Effector CD8-positive, alpha-beta T cell (primary cell): ENCODE measurements at places on chromosomes 2 and 18.

DNA sequence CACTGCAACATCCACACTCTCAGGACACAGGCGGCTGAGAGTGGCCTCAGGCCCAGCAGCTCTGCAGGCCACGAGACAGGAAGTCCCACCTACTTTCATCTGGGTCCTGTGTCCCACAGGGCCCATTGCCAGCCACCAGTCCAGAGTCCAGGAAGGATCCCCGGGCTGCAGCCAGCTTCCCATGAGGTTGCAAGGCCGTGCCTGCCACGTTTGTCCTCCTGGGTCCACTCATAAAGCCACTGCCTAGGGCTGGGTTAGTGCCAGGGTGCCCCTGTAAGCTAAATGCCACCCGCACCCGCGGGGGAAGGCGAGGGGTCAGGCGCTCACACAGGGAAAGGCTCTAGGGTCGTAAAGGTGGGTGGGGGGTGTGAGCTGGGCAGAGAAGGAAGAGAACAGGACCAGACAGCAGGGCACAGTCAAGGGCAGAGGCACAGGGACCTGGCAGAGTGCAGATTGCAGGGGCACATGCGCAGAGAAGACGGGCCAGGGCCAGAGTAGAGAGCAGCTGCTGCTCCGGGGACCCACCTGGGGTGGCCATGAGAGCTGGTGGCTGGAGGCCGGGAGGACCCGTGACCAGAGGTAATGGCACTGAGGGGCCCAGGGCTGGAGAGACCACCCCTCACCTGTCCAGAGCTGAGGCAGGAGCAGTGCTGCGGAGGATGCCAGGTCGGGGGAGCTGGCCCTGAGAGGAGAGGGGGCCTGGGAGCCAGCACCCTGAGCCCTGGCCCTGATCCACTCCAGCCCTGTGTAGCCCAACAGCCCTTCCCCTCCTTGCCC is 8.0 kb downstream of the AGXT start:
- DNase-seq = no peak

DNA sequence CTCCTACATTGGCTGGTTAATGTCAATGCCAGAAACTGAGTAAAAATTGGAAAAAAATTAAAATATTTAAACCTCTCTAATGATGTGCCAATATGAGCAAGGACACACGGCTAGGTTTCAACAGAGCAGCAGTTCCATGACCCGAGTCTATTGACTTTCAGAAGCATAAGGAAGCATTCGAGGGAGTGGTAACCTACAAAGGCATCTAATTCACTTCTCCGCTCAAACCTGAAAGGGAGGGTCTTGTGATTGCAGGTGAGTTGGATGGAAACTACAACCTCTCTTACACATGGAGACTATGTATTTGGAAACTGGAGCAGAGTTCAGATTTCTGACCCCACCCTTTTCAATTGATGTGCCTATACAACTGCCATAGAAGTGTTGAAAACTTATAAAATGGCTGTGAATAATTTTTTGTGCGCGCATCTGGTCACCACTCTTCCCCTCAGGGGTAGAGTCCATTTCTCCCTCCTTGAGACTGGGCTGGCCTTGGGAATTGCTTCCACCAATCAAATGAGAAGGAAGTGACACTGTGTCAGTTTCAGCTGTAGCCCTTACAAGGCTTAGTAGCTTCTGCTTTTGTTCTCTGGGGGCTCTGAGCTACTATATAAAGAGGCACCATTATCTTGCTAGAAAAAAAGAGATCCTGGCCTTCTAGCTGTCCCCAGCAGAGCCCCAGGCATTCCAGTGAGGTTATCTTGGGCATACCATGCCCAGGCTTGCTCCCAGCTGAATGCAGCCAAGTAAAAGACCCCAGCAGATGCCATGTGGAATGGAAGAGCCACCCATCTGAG is 278.0 kb downstream of the EPHA4 start:
- no peak for DNase-seq

- no peak for DNase-seq
Measured at GRCh38 chr2:85704800-85705679, 10.9 kb downstream of the GNLY start.

- no peak for DNase-seq
Measured at GRCh38 chr2:18662689-18663088, 73.3 kb upstream of the NT5C1B start.

DNA sequence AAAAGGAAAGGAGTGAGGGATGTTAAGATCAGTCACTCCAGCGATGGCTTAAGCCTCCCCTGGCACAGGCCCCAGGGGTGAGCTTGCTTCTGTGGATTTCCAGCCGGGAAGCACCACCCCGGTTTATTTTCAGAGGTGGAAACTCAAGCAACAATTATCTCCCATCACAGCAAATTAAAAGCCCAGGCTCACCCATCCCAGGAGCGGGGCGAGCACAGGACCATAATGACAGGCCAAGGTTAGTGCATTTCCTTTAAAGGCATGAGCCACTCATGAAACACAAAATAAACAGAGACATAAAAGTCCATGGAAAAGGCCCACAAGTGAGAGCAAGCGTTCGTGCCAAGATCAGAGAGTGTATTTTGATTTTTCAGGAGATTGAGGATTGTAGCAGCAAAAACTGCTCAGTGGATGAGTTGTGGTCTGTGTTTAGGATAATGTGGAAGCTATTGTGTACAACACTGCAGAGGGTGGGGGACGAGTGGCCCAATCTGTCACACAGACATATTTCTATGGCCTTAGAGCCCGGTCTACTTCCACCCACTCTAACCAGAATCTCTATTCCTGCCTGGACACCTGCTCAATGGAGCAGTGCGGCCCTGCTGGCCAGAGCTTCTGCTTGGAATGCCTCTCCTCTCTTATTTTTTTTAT is 111.4 kb upstream of the CDC42EP3 start:
- no peak for DNase-seq

GRCh38 chr2:34979148-34979547 is 1376.4 kb upstream of the CRIM1 start:
- no peak for DNase-seq

- DNase-seq = no peak
Measured at GRCh38 chr2:162734866-162735265, 103.7 kb downstream of the KCNH7 start.

GRCh38 chr2:173659509-173659908 is 304.8 kb downstream of the CDCA7 start:
- no peak for DNase-seq

- no peak for DNase-seq
Measured at GRCh38 chr2:200054681-200055468, 99.5 kb downstream of the MAIP1 start.

- no peak for DNase-seq
Measured at GRCh38 chr2:26058390-26058789, 24.5 kb downstream of the RAB10 start.

DNA sequence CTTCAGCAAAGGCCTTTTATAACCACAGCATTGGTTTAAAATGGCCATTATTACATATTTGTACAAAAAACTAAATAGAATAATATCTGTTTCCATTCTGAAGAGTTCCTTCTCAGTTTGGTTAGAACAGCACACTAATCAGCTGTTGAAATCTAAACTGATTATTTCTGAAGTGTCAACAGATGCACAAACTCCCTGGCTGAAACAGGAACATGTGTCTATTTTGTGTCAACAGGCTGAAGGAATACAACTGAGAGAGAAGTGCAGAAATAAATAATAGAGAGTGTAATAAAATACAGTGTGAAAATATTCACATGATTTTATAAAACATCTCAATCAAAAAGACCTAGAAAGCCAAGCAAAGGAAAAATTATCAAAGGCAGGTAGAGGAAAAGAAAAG is 29.7 kb downstream of the IKZF2 start:
- DNase-seq = no peak

GRCh38 chr2:139964721-139965440 is 1184.7 kb upstream of the NXPH2 start:
- DNase-seq = no peak

- DNase-seq = no peak
Measured at GRCh38 chr2:218392459-218392858, 7.2 kb upstream of the CTDSP1 start.

DNA sequence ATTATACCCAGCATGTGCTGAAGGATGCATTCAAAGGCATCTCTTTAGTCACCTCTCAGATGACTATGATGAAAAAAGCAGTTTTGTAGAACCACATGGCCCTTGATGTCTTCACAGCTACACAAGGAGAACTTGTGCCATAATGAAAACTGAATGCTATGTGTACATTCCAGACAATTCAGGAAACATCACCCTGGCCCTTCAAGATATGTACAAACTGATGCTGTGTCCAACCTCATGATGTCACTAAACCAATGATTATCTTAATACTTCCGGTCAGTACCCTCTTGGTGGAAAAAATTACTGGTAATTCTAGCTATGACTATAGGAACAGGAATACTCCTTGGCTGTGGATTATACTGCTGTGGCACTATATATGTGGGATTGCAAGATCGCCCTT is 20.0 kb downstream of the DUSP11 start:
- no peak for DNase-seq

DNA sequence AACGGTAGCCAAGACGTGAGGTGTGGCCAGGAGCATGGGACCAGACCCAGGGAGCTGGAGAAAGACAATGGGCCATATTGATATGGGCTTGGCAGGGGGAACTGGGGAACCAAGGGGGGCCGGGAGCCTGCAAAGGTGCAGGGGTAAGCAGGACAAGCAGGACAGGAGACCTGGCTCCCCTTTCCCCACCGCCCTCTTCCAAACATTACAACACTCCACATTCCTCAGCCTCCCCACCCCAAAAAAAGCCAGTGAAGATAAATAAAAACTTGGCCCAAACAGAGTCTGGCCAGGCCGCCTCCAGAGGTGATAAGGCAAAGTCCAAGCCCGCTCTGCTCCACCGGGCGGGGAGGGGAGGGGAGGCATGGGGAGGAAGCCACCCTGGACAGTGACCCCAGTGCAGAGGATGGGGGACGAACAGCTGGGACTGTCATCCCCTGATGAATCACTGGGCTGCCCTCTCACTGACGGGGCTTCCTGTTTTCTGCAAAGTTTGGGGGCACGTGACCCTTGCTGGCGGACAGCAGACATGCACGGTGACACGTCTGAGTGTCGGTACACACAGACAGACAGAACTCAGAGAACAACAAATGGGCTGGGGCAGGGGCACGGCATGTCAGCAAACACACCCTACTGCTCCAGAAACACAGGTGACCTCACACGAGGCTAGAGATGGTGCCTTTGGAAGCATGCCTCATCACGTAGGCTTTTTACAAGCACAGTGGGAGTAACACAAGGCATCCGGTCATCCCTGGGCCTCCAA is 100.2 kb downstream of the TNS1 start:
- no peak for DNase-seq

DNA sequence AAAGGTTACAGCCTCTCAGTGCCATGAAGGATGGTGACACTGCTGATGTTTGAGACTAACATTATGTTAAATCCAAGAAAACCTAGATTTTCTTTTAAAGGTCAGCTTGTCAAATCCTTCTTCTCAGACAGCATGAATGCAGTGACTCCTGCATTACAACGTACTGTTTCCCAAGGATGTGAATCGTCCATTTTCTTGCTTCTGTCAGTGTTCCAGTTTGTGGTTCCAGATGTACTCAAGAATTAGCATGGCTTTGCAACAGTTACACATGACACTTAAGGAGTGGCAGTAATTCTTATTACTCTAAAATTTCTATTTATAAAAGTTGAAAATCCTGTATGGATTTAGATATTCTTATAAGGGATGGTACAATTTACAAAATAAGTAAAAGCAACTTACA is 1.5 kb upstream of the TTC39C start:
- no peak for DNase-seq

- DNase-seq = no peak
Measured at GRCh38 chr2:3475771-3476170, 43.6 kb downstream of the ADI1 start.

- DNase-seq = no peak
Measured at GRCh38 chr2:105428387-105429018, 29.7 kb upstream of the FHL2 start.

GRCh38 chr2:97985998-97986397 is 9.8 kb downstream of the TMEM131 start:
- no peak for DNase-seq

- DNase-seq = no peak
Measured at GRCh38 chr2:221422516-221423209, 149.4 kb downstream of the EPHA4 start.

- DNase-seq = no peak
Measured at GRCh38 chr18:2851771-2852170, 5.0 kb downstream of the EMILIN2 start.

- no peak for DNase-seq
Measured at GRCh38 chr2:216031960-216032689, 18.8 kb upstream of the MREG start.

GRCh38 chr2:148650881-148651280 is 6.3 kb downstream of the EPC2 start:
- no peak for DNase-seq

DNA sequence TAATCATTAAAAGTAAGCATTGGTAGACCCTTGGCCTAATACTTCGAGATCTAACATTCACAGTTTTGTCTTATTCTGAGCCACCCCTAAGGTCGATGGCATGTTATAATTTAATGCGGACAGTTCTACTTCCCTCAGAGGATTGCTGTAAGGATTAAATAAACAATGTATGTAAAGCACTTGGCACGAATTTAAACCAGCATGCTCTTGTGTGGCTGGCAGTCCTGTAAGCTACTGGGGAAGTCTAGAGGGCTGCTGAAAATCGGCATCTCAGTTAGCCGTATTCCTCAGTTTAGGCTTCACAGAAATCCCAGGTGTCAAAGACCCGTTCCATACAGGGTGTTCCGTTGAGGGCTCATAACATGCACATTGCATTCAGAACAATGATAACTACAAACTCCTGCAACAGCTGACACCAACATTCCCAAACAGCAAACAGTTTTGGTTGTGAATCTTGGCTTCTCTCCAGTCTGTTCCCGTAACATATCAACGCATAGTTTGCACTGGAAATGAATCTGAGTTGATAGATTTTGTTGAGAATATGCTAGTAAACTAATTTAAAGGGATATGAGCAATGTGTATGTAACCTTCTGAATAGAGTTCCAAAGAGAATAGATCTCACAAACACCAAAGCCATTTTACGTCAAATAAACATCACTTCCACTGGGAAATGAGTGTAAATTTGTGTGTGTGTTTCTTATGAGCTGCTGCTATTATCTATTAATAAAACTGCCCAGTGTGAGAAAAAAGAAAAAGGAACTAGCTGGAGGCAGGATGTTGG is 52.2 kb upstream of the ACKR3 start:
- DNase-seq = no peak

DNA sequence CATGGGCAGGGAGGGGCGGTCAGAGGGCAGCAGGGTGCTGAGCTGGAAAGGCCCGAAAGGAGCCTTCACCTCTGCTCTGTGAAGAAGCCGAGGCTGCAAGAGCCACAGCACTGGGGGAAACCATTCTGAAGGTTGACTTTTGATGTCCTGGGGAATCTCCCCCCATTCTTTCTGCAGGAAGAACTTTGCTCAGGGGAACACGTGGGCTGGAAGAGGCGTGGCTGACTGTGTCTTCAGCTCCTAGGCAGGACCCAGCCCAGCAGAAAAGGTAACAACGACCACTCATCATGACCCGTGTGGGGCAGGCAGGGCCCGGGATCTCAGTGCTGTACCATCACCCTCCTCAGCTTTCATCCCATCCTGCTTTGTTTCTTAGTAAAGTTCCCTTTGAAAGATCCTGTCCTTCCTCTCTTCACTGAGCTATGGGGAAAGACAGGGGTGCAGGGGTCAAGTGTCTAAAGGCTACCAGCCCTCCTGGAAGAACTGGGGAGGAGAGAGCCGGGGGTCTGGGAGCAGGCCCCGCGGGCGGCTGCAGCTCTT is 312.7 kb downstream of the CELF4 start:
- no peak for DNase-seq

GRCh38 chr2:3316456-3317276 is 61.0 kb downstream of the EIPR1 start:
- no peak for DNase-seq
